ENCODE measurements at places on chromosomes 3 and 15. TPM values are rescaled to one million over a fixed set of nuclear protein-coding genes. Genes with fewer than 3 reads are reported as not detected.

Gene NUP210
- 23.3 TPM for polyA plus RNA-seq

Gene P2RY1
- 3.1 TPM for polyA plus RNA-seq

Gene ANKRD34C
- polyA plus RNA-seq: 0.14 TPM

Gene ITPKA
- 0.50 TPM for polyA plus RNA-seq

Gene COPG1
- 167 TPM for polyA plus RNA-seq

DNA sequence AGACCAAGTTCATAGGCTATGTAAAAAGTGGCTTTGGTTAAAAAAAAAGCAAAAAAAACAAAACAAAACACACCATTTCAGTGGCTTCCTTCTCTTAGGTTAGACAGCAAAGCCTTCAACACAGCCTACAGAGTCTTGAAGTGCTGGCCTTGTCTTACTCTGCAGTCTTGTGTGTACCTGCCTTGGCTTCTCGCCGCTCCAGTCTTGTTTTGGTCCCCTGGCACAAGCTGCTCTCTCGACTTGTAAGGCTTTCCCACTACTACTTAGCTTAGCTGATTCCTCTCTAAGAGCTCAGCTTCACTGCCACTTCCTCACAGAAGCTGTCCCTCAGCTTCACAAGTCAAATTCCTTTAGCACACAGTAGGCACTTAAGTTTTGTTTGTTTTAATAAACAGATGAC, 63.0 kb downstream of the ST3GAL6 start:
- DNase-seq: no peak

DNA sequence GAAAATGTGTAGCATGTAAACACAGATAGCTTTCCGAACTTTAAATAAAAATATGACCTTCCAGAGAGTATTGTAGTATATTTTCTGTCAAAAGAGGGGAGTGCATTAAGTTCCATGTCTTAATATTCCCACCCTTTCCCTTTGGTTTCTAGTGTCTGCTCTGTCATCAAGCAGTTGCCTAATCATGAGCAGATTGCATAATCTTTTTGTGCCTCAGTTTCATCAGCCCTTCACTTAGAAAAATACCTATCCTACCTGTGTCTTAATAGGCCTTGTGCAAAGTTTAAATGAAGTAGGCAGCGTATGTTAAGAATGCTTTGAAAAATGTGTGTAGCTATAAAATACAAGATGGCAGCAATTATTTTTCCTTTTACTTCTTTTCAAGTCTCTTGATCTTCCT, 52.8 kb downstream of the CALML4 start:
- no peak for DNase-seq

GRCh38 chr3:135009014-135009413, 214.0 kb downstream of the EPHB1 start:
- no peak for DNase-seq

GRCh38 chr3:155442072-155442471, 148.6 kb upstream of the STRIT1 start:
- no peak for DNase-seq

DNA sequence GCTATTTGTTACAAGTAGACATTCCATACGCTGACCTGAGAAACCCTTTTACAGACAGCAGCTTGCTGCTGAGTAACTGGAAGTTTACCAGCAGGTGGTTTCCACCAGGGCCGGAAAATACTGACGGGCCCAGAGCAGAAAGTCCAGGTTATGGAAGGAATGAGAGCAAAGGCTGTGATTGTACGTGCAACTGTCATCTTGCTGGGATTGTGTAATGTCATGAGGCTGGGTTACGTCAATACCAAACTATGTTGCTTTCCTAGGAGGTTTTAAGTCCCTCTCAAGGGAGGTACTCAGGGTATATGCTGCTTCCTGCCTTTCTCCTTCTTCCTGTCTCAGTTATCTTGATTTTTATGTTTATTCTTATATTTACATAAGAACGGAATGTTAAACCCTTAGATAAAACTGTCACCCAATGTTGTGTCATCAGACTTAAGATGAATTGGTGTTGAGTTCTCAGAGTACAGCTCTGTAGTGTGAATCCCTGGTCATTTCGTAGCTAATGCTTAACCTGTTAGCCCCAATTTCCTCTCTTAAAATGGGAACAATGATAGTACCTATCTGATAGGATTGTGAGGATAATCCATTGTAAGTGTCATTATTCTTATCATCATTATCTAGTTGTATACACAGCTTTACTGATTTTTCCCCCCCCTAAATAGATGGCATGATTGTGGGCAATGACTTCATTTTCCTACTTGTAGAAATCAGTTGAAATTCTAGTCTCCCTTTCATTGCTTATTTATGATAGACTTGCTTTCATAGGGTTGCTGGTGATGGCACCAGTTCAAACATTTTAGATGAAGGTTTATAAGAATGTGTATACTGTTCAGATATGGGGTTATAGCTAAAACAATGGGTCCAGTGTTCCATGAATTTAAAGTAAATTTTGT, 101.4 kb downstream of the FNDC3B start:
- no peak for DNase-seq

DNA sequence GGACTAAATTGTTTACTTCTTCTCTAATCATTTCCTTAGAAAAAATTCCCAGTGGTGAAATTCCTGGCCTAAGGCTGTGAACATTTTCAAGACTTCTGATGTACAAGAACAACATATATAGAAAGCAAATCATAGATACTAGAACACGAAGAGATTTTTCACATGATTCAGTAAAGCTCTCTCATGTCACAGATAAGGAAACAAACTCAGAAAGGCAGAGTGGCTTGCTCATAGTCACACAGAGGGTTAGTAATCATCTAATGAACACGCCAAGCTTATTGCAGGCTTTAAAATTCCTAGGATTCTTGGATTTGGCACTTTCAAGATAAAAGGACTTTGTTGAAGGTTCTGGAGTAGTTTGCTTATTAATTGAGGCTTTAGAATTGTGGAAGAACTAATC, 26.2 kb downstream of the CRTAP start:
- no peak for DNase-seq

DNA sequence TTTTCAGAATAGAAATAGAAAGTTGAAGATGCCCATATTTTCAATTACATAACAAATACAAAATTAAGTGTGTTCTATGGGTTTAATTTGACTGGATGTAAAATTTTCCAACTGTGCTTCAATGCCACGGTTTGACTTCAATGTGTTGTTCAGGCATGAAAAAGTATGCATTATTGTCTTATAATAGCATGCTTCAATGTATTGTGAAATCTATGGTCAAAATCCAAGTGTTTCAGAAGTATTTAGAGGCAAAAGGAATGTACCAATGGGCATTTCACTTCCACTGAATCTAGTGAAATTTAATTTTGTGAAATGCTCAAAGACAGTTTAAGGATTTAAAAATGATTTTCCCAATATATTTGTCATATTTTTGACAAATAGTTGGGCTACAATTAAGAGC, 16.0 kb downstream of the NEK10 start:
- DNase-seq: no peak

Measured in right renal cortex interstitium (tissue), 3 donors.